ENCODE measurements at places on chromosomes 4 and X.

- peak; percentile 38 for DNase-seq
Observed at GRCh38 chr4:56128213-56128612, 179.5 kb downstream of the CEP135 start.

GRCh38 chr4:153297116-153297515, 47.4 kb upstream of the MND1 start:
- DNase-seq = no peak

DNA sequence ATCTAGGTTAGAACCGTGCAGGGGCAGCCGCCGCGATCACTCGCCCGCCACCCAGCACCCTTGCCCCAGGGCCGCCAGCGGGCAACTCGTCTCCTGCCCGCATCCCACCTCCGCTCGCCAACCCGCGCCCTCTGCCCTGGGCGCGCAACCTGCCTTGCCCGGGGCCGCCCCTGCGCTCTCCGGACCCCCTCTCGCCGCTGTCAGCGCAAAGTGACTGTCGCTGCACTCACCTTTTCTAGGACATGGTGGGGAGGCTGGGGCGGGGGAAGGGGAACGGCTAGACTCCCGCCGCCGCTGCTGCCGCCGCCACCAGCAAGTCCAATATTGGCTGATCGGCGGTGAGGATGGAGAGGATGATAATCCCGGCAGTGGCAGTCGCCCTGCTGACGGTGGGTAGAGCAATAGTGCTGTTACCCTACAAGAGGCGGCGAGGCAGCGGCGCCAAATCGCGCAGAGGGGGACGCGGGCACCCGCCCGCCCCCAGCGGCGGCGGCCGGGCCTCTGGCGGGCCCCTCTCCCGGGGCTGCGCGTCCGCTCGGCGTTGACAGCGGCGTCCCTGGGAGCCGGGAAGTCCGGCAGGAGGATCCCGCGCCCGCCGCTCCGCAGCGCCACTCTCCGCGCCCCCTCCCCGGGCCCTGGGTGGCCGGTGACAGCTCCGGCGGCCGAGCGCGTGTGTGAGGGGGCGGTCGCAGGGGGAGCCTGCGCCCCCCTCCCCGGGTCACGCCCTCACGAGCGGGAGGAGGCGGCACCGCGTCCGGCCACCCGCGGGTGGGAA, 2.3 kb upstream of the NR3C2 start:
- peak; percentile 51 for DNase-seq

GRCh38 chrX:10190367-10190766, 33.6 kb downstream of the CLCN4 start:
- DNase-seq = peak; percentile 58

DNA sequence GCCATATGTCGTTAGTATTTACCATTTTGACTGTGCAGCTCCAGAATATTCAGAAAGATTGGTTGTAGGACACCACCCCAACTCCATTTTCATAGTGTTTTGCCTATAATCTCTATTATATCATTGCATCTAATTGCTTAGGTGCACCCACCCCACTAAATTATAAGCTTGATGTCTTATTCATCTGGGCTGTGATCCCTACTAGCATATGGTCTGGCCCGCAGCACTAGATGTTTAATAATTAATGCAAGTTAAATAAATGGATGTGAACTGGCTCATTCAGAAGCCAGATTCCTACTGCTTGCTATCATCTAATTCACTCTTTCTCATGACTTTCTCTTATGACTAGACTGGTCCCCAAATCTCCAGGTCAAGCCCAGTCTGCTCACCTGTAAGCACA, 143.5 kb downstream of the RELL1 start:
- no peak for DNase-seq
